Ascending aorta (tissue), 2 donors: ENCODE measurements at places on chromosomes 2 and 18.

GRCh38 chr2:72414137-72414760 is 266.6 kb upstream of the CYP26B1 start:
- DNase-seq: no peak

- DNase-seq: no peak
These were observed 14.7 kb downstream of the FOSL2 start for GRCh38 chr2:28407131-28407975.

- DNase-seq: peak; percentile 48
These were observed 217.5 kb downstream of the CYP26B1 start for GRCh38 chr2:71930049-71930681.

- DNase-seq: no peak
These were observed 99.8 kb upstream of the NEUROD1 start for GRCh38 chr2:181780047-181780651.

DNA sequence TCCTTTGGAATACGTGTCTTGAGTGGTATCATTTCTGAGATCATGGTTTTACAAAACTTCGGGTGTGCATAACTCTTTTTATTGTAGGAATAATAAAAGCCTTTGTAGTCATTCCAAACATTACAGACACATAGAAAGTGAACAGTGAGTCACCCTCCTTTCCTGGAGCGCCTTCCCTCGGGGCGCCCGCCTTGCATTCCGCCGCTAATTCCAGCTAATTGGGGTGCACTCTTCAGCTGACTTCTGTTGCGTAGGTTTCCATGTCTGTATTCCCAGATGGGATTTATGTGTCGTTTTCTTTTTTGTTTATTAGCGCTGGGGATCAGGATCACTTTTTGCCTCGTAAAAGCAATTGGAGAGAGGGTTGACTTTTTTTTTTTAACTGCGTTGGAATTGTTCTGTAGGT is 18.7 kb downstream of the SH3BP4 start:
- no peak for DNase-seq

DNA sequence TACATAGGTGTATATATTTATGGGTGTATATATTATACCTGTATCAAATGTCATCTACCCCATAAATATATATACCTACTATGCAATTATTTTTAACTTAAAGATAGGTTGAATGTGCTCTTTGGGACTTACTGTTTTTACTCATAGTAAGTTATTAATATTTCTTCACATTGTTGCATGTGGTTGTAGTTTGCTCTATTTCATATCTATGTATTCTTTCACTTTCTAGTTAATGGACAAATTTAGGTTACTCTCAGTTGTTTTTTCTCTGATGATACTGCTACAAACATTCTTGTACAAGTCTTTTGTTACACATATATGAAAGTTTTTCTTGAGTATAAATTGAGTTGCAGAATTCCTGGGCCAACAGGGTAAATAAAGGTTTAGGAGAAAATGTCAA is 601.8 kb upstream of the ID2 start:
- DNase-seq: no peak
